ENCODE measurements at places on chromosomes 3 and 15.
A peak's percentile ranks its signal among the peaks of the same experiment; 100 is the strongest.

DNA sequence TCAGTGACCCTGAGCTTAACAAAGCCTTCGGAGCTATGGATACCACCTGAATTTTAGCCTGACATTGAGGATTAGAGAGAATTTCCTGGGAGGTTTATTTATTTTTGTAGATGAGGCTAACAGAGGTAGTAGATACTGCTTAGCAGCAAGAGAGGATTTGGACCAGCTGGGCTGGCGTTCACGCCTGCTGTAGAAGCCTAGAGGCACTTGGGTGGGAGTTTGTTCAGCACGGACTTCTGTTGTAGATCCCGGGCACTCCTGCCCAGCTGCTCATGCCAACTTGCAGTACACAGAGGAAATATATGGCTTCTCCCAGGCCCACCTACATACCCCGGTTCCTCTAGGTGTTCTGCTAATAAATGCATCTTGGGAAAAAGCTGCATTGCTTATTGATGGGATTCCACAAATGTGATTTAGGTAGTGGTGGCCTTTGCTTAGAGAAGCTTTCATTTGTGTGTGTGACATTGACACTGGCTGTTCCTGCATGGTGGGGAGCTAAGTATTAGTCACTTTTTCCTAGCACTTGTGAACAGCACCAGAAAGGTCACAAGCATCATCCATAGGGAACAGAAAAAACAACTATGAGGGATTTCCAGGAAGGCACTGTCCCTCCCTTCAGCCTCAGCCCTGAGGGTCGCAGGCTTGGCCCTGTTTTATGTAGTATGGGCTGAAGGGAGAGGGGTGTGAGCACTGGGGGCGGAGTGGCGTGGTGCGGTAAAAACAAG is 324.8 kb upstream of the LRRFIP2 start:
- peak; percentile 31 for DNase-seq

- DNase-seq, result peak; percentile 20
These were observed at the start of gene LRRC2 for GRCh38 chr3:46566040-46566641. Gene LRRC2 (minus strand): TSS chr3:46566302. CDS start chr3:46551591, 14,711 bp downstream.

GRCh38 chr3:151218136-151218535 is 15.1 kb upstream of the GPR171 start:
- DNase-seq, result peak; percentile 16

DNA sequence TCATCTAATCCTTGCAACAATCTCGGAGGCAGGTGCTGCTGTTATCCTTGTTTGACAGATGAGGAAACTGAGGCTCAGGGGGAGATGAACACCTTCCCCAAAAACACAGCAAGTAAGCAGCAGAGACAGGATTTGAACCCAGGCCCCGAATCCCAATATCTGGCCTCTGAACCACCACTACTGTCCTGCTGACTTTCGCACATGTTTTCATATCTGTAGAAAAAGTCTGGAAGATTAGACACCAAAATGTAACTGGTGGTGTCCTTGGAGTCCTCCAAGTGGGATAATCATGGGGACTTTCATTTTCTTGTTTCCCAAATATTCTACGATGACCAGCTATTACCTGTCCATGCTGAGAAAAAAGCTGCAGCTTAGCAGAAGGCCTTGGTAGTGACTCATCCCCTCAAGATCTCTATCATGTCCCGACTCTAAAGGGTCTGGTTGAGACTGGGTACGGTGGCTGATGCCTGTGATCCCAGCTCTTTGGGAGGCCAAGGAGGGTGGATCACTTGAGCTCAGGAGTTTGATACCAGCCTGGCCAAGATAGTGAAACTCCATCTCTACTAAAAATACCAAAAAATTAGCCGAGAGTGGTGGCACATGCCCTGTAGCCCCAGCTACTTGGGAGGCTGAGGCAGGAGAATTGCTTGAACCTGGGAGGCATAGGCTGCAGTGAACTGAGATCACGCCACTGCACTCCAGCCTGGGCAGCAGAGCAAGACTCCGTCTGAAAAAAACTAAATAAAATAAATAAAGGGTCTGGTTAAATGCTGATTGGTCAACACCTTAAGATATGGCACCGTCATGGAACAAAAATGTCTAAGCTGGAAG is 8.6 kb downstream of the IRAK2 start:
- DNase-seq, result no peak

GRCh38 chr3:55313666-55314065 is 173.4 kb downstream of the WNT5A start:
- no peak for DNase-seq

DNA sequence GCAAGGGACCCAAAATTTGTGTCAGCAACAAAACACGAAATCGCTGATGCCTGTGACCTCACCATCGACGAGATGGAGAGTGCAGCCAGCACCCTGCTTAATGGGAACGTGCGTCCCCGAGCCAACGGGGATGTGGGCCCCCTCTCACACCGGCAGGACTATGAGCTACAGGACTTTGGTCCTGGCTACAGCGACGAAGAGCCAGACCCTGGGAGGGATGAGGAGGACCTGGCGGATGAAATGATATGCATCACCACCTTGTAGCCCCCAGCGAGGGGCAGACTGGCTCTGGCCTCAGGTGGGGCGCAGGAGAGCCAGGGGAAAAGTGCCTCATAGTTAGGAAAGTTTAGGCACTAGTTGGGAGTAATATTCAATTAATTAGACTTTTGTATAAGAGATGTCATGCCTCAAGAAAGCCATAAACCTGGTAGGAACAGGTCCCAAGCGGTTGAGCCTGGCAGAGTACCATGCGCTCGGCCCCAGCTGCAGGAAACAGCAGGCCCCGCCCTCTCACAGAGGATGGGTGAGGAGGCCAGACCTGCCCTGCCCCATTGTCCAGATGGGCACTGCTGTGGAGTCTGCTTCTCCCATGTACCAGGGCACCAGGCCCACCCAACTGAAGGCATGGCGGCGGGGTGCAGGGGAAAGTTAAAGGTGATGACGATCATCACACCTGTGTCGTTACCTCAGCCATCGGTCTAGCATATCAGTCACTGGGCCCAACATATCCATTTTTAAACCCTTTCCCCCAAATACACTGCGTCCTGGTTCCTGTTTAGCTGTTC is 34.9 kb downstream of the CHDH start:
- no peak for DNase-seq

GRCh38 chr3:160180581-160181216 is 44.5 kb upstream of the C3orf80 start:
- DNase-seq, result no peak

DNA sequence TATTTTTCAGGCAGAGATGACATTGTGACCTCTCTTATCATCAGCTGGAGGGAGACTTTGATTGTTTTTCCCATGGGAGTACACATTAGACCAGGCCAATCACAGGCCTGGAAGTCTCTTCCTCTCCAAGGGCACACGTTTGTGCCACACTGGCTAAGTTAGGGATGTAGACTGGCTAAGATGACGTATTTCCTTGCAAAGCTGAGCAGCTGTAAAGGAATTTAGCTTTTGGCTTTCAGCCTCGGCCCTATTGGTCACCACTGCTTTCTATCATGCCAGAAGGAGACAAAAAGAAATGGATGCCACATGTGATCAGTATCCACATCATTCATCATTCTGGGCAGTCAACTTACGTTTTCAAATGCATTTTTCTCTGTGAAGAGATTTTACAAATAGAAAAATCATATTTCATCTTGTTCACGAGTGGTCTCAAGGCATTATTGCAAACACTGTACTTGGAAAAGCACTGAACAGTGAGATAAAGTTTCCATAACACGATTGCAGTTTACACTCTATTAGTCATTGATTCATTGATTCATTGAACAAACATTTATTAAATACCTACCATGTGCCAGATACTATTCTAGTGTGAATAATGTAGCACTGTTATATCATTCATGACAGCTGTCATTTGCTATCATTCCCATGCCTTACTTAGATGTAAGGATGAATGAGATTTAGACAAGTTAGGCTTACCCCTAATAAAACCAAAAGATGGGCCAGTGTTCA is 27.0 kb upstream of the RNF7 start:
- no peak for DNase-seq
